ENCODE measurements at places on chromosomes 12 and 14.

- no peak for DNase-seq
Measured at GRCh38 chr12:123893276-123893675, 79.4 kb downstream of the CCDC92 start.

DNA sequence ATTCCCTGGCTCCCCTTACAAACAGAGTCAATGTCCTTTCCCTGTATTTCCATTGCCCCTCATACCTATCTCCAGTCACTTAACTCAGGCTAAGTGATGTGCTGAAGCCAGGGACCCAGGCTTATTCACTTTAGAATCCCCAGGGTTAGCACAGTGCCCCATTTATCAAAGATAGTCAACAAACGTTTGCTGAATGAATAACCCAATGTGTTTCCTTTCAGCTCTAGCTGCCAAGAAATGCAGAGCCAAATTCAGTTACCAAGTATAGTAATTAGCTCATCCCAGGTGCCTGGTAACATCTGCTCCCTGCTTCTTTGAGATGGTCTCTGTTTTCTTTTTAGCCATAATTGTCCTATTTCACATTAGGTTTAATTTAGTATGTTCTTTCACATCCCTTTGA lies 189.5 kb downstream of the PHLDA1 start:
- DNase-seq: no peak

- DNase-seq: no peak
Measured at GRCh38 chr12:56286044-56286830, 13.9 kb downstream of the CS start.

DNA sequence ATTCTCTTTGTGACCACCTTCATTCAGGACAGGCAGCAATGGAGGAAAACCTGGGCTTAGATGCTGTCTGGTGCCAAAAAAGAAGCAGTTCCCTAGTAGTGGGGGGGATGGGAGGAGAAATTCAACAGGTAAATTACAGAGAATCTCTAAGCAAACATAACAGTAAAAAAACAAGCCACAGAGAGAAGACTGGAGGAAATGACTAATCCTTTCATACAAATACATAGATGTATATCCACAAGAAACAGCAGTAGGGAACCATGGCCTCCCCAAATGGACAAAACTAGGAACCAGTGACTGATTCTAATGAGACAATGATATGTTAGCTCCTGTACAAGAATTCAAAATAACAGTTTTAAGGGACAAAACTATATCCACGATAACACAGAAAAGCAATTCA lies 513.0 kb downstream of the NAV3 start:
- no peak for DNase-seq

GRCh38 chr14:94483729-94484275 lies 7.8 kb upstream of the SERPINA9 start:
- DNase-seq: no peak

GRCh38 chr12:2429032-2429431 lies 365.7 kb upstream of the FKBP4 start:
- DNase-seq: no peak

DNA sequence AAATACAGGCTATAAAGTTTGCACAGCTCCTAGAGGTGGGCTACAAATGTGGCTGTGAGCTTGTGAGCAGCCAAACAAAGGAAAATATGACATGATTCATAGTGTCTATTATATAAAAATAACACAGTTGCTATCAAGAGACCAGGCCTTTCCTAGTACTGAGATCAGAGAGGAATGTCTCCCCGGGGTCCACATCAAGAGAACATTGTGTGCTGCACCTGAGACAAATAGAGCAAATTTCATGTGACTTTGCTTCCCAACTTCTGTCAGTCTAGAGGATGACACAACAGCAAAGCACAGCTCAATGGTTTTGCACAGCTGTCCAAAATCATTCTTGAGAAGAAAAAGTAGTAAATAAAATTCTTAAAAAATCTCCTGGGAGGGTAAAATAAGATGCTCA lies 297.5 kb upstream of the PRKD1 start:
- no peak for DNase-seq

DNA sequence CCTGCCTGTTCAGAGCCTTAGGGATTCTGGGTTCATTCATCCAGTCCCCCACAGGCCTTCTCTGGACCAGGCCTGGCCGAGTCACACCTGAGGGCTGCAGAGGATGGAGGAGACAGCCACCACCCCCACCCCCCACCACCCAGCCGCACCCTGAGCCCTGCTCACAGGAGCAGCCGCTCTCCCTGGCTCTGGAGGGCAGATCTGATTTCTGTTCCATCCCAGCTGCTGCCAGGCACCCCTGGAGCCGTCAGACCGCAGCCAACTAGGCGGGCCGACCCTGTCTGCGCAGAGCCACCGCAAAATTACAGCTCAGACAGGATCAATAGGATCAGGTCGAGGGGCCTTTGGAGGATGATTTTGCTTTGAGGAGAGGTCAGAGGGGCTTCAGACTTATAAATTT lies 154.6 kb upstream of the MYL2 start:
- no peak for DNase-seq

- no peak for DNase-seq
Measured at GRCh38 chr14:56195704-56196103, 77.5 kb downstream of the PELI2 start.
